ENCODE measurements at places on chromosomes 6 and 20.

- DNase-seq, result no peak
These were observed 82.8 kb downstream of the MAP3K5 start for GRCh38 chr6:136709429-136709828.

GRCh38 chr20:19027971-19028370 lies 184.5 kb upstream of the SLC24A3 start:
- DNase-seq, result no peak

DNA sequence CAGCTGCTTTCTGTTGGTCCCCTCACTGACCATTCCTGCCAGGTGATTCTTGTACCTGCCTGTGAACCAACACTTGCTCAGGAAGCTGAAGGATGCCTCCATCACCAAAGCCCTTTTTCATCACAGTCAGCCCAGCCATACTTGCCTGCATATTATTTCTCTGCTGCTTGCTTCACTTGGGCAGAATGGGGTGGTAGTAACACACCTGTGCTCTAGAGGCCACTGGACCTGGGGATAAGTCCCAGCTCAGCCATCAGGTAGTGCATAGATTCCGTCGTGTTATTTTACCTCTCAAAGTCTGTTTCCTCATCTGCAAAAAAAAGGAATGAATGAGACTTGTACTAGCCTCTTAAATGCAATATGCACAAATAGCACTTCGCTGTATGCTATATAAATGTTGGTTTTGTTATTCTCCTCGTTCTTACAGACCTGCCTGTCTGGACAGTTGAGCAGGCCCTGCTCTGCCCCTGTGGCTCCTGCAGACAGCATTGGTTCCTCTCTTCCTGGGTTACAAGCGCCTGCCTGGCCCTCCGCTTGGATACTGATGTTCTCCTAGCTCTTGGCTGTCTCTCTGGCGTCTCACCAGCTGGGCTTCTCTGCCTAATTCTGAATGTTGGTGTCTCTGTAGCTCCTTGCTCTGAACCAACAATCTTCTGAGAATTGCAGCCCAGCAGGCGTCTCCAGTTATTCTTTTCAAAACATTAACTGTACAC lies 151.8 kb downstream of the UNC5CL start:
- no peak for DNase-seq

- DNase-seq, result no peak
These were observed 14.4 kb downstream of the GSS start for GRCh38 chr20:34941226-34941625.

DNA sequence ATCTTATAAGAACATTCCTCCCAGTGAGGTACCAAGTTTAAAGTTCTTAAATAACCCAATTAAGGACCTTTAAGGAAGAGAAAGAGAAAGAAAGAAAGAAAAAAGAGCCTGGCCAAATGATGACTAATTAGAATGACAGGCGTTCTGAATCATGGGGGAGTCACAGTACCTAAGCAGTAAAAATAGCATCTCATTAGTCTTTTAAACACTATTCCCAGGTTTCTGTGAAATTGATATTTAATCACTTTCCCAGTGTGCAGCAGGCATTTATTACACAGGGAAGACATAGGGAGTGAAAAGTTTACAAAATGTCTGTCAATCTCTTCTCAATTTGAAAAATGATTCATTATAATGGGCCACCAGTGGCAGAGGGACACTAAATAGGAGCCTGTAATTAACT lies 251.4 kb upstream of the MANEA start:
- DNase-seq, result no peak

DNA sequence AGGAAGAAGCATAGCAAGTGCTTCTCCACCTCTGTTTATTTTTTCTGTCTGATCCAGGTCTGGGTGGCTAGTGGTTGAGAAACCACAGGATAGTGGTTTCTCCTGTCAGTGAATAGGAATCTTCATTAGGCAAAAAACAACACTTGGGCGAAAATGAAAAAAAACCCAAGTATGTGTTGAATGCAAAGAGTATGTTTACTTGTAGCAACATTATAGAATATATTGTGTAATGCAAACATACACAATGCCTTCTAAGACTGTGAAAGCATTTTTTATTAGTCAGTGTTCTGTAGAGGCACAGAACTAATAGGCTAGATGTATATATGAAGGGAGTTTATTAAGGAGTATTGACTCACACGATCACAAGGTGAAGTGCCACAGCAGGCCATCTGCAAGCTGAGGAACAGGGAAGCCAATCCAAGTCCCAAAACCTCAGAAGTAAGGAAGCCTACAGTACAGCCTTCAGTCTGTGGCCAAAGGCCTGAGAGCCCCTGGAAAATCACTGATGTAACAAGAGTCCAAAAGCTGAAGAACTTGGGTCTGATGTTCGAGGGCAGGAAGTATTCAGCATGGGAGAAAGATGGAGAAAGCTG lies 111.1 kb downstream of the UST start:
- peak; percentile 42 for DNase-seq

DNA sequence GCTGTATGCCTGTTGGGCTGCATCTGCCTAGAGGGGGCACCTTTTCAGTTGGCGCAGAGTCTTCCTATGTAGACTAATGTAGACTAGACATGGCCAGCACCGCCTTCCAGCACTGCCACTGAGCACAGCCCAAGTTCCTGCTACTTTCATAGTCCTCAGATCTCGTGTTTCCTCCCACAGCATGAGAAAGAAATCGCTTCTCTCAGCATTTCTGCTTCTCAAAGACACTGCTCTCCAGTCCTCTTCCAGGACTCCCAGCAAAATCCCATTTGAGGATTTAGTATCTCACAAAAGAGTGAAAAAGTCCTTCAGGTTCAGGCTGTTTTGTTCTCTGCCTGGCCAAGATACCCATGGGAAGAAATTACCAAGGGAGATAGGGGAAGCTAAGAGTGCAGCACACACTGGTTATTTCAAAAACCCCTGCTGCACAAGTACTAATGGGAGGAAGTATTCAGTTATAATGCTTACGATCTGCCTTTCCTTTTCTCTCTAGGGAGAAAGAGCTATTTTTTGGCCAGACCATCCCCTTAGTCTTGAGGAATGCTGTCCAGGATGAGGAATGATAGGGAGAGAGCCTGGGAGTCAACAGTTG lies 35.7 kb downstream of the OGFRL1 start:
- no peak for DNase-seq

DNA sequence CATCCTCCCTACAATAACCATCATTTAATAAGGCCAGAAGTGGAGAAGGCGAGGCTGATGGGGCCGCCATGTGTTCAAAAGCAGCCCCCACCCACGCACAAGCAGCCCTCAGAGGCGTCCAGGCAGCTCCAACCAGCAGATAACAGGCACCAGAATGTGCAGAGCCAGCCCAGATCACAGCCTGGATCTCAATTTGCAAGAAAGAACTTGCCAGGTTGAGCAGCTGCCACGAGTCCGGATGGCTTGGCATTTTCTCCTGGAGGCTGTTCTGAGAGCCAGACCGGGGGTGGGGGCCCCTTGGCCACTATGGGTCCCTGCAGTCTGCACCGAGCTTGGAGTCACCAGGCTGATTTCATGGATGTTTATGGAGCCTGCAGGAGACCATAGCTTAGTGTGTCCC lies 338.1 kb downstream of the PREX1 start:
- no peak for DNase-seq

- DNase-seq, result no peak
These were observed 226.0 kb downstream of the BMP2 start for GRCh38 chr20:6993511-6993910.

GRCh38 chr6:40760887-40761286 lies 173.7 kb upstream of the LRFN2 start:
- DNase-seq, result no peak

DNA sequence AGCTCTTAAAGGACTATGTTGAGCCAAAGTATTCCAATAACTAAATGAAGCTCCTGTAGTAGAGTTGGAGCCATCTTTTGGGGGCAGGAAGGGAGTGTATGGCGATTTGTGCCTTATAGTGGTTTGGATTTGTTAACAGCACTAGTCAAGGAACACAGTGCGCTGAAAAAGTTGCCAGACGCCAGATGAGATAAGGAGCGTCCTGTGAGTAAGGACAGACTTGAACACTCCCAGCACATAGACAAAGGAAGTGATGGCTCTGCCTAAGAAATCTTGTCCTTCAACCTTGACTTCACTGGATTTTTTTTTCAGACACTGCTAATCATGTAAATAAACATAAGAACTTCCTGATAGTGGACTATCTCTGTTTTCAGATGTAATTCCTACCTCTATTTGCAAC lies 136.9 kb downstream of the TRMT11 start:
- no peak for DNase-seq

- peak; percentile 87 for DNase-seq
These were observed 48.2 kb downstream of the MRPL14 start for GRCh38 chr6:44078827-44079671.

DNA sequence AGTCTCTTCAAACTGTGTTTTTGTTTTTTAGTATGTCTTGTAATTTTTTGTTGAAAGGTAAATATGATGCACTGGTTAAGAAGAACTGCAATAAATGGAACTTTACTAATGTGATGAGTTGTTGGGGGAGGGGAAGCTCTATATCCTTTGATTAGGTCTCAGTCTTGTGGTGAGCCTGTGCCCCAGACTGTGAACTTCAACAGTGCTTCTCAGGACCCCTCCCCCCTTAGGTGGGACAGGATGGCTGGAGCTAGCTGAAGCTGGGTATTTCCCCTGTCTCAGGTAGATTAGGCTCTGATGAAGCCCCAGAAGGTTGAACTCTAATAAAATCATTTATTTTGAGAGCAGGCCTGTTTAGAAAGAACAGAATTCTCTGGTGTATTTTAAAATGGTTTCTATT lies 31.4 kb upstream of the TASP1 start:
- DNase-seq, result no peak

DNA sequence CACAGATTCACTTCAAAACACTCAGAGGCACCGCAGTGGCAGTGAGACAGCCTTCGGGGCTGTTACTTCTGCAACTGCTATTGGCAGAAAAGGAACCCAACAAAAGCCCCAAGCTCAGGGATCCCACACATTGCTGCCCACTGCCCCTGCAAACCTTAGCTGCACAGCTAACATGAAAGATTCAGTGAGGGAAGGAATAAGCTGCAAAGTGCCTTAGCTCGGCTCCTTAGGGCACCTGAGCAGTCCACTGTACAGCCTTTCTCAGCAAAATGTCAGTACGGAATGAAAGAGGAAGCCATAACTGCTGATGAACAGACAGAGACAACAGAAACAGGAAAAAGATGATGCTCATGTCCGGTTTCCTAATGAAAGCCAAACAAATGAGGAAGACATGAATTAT lies 179.7 kb upstream of the SHLD1 start:
- DNase-seq, result no peak

- no peak for DNase-seq
These were observed 165.4 kb downstream of the CDH26 start for GRCh38 chr20:60123652-60124051.

- peak; percentile 79 for DNase-seq
These were observed 98.1 kb upstream of the AKAP12 start for GRCh38 chr6:151141685-151142084.

DNA sequence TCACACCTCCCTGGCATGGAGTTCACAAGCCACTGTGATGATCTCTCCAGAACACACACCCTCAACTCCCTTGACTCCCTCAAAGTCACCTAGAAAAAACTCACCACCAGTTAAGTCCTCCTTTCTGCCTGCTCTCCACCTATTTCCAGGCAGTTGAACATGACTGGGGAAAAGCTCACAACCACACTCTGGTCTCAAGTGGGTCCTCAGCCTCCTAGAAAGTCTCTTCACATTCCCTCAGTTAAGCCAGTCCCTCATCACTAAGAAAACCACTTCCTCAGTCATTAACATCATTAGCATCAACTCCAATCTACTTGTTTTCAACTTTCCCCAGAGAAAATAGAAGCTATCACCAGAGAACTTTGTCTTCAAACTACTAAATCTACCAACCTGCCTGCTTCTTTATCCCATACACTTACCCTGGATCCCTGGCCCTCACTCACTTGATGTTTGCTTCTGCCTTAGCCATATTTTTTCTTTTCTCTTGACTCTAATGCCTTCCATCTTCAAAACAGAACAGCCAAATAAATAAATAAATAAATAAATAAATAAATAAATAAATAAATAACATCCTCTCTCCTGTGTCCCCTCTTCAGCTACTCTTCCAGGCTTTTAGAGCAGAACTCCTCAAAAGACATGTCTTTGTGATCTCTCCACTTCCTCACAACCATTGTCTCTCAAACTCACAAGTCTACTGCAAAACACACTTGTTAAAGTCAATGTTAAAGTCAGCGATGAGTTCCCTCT lies 742.4 kb upstream of the FLRT3 start:
- no peak for DNase-seq

- DNase-seq, result no peak
These were observed 82.0 kb downstream of the PTPRK start for GRCh38 chr6:128438393-128438792.

DNA sequence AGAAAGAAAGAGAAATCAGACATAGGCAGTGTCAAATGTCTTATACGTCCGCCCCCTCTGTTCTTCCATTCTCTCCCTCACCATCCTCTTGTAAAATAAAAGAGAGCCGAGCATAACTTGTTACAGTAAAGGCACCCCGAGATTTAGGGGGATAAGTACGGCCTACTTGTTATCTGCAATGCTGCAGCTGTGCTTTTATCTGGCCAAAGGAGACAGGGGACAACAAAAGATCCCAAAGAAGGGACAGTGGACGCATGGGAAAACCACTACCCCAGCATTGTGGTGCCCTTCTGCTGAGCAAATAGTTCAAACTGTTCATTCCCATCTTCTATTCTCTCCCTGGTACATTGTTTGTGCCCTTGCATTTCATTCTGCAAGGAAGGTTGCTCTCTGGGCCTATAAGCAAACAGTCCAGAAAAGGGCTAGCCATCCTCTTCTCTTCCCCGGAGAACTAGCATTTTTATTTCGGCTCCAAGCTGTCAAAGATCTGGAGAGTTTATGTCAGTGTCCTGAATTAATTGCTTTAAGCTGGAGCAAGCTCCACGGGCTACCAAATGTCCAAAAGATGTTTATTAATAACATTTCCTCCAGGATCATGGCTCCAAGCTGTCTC lies 22.3 kb downstream of the FOXA2 start:
- DNase-seq, result no peak

DNA sequence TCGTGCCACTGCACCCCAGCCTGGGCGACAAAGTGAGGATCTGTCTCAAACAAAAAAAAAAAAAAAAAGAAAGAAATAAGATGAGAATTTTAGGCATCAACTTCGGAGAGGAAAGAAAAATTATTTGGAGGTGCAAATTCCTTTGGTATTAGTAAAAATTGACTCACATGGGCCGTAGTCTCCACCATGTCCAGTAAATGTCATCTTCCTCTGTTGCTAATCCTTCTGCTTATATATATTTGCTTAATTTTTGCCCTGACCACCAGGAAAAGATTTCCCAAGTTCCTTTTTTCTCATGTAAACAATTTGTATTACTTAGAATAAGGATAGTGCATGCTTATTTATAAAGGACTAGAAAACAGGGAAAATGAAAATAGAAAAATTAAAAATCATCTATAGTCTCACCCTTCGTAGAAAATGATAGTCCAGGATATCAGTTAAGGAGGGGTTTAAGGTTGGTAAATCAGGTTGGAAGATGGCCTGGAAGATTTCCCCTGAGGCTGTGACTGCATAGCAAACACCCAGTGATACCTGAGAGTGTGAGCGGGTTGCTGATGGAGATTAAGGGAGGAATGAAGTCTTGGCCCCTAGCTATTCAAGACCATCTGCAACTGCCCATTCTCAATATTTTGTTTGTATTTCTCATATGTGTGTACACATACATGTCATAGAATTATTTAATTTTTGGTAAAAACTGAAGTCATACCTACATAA lies 240.8 kb downstream of the ZNF217 start:
- DNase-seq, result no peak

- DNase-seq, result no peak
These were observed 123.0 kb downstream of the CD83 start for GRCh38 chr6:14240411-14241166.

GRCh38 chr6:166767230-166767629 lies 140.2 kb upstream of the RPS6KA2 start:
- no peak for DNase-seq
